ENCODE measurements at places on chromosomes 12 and 14.

DNA sequence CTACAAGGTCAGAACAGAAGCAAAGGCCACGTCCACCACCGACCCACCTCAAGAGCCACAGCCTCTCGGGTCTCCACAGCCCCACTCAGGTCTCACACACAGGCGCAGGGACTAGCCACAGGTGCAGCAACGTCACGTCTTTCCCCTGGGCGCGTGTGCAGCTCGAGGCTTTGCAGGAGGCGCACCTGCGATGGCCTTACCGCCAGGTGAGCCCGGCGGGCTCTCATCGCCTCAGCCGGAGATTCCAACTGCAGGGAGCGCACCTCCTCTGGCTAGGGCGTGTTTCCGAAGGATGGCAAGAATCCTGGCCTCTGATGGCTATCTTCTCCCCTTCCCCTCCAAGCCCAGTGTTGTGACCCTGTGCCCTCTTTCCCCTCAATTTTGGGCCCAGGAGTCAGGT is at the start of gene HIGD1C:
Gene HIGD1C (plus strand): TSS at position 35 of the 400 bp plus-strand sequence. CDS start 1,455 bp downstream, outside the sequence.
- no peak for DNase-seq

DNA sequence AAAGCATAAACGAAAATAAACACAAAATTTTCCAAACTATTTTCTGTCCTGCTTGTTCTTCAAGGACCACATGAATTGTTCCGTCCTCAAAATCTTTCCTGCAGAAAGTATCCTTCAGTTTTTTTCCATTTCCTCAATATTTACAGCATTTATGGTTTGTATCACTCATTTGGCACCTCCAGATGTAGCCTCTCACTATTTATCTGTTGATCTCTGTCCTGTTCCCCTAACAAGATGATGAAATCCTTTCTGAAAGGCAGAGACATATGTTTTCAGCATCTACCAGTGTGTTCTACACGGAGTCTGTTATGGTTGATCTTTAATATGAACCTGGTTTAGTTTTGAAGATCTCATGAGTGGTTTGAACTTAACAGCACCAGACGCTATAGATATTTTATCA is 490.2 kb downstream of the NELL2 start:
- no peak for DNase-seq

DNA sequence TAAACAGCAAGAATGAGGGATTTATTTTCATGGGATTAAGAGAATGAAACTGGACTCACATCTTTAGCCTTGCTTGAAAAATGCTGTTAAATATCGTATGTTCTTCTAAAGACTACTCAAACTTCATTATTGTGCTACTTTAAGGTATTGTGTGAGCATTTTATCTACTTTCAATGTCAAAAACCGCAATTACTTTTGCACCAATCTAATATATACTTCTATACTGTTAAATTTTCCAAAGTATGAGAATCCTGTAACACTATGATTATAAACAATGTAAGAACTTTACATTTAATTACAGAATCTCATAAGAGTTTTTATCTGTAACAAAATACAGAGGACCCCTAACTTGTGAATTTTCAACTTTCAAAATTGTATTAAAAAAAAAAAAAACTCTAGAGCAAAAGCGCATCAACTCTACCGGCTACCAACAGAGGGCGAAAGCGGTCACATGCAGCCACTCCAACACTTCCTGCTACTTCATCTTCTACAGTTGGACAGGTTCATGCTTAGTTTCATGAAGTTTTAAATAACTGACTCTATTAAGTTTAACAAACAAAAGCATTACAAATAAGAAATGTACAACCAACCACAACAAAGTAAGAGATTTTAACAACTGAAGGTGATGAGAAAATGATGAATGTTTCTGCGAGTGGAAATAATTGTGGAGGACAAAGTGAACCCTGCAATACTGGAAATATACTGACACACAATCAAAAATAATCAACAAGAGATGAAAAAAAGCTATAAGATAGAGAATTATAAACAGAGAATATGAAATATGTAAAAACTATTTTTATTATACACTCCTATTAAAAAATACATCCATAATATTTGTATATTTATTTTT is 210.9 kb downstream of the MED13L start:
- peak; percentile 32 for DNase-seq

GRCh38 chr14:67418401-67419191 is 6.6 kb upstream of the PLEK2 start:
- no peak for DNase-seq

DNA sequence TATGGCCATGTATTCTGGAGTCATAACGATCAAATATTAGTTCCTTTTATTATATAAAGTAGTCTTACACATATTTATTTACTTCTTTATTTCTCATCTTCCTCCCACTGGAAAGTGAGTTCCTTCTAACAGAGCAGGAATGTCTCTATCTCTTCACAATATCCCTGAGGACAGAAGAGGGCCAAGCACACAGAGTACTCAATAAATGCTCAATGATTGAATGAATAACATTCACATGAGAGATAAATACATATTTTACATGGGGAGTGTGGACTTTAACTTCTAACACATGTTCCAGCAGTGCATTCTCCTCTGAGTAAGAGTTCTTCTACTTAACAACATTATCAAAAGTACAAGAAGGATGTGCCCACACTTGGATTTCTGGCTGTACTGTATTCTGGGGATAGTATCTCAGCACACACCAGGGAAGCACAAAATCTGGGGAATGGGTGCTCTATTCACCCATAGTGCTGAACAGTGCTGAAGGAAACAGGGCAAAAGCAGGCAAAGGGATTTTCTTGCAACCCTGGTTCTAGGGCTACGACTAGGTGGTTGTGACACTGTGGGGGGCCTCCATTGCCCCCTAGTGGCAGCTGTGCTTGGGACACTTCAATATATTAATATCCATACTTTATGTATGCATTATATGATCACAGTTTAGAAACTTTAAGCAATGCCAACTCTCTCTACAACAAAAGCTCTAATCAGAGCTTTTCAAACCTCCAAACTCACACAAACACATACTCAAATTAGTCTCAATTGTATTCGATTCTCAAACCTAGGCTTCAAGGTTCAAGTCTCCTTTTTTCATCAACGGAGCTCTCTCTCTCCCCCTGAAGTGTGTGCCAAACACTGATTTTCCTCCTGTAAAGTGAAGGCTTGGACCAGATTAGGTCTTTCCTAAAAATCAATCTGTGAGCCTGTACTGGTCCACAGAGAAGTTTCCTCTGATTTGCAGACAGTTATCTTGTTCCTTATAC is 115.5 kb downstream of the SLC2A13 start:
- DNase-seq: peak; percentile 13

- DNase-seq: no peak
Observed at GRCh38 chr12:24630446-24630845, 318.5 kb downstream of the BCAT1 start.

- no peak for DNase-seq
Observed at GRCh38 chr14:101090976-101091375, 187.5 kb upstream of the RTL1 start.

DNA sequence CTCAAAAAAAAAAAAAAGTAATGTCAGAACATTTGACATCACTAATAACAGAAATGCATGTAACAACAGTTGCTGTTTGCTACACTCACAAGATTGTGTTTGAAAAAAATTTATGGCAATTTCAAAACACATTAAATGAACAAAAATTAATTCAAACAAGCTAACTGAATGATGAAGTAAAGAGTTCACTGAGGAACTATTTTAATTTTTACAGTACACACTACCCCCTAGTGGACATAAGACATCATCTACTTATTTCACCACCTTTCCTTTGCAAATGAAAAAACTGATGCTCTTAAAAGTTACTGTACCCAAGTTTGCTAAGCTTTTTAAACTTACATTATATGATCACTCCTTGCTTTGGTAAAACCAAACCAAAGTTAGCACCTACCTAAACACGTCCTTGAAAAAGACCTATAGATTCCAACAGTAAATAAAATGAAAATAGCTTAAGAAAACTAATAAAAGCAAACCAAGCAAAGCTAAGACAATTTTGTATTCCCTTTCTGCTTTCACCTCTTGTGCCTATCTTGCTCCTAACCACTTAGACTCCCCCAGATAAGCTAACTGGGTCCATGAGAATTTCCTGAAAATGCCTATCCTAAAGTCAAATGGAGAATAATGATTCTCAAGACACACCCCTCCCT is 22.2 kb downstream of the UBE2N start:
- peak; percentile 50 for DNase-seq

- DNase-seq: no peak
Observed at GRCh38 chr14:27587103-27587502, 989.3 kb upstream of the NOVA1 start.

GRCh38 chr12:103330672-103331071 is 165.1 kb downstream of the C12orf42 start:
- no peak for DNase-seq

DNA sequence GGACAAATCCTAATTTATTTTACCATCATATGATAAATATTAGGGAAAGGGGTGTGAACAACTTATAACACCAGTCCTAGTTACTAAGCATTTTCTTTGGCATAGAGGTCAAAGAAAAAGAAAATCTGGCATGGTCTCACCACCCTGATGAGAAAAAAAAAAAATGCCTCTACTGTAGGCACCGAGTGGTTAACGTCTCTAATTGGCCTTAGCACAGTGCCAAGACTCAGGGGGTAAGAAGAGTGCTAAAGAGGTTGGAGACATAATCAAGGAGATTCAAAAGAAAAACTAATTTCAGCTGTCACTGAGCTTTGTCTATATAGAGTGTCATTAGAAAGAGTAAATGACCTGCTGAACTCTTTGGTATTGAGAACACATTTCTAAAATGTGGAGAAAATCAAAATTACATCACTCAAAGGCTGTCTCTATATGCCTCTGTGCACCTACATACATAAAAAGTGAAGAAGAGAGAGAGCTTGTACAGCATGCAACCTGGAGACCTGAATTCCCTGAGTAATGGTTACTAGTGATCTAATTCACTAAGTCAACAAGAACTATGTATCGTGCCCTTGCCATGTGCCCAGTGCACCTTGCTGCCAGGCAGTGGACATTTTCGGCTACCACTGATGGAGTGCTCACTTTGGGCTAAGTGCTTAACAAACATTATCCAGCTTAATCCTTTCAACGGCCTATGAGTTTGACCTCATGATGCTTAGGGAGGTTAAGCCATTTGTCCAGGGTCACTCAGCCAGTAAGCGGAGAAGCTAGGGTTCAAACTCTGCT is 113.8 kb upstream of the G2E3 start:
- no peak for DNase-seq

DNA sequence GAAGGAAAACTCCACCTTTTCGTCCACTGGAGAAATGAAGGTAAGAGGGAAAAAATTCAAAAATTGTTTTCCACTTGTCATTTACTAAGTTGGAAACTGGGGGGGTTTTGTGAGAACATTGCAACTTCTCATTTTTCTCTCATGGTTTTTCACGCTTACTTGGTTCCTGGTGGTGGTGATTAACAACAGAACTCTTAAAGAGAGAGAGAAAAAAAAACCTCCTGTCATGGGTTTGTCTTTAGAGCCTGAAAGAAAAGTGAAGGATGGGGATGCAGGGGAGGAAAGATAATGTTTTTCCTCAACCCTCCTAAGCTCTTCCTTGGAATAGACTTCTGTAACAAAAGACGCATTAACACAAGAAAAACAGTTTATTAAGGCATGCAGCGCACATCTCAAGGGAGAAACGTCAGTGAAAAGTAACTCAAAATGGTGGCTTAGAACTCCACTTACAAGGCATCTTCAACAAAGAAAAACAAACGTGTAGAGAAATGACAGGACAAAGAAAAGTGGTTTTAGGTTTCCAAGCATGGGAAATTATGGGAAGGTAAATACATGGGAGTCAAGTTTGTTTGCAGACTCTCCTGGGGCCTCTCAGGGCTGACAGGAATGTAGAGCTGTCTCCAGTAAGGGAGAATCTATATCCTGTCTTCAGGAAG is 81.9 kb upstream of the ATF7IP start:
- no peak for DNase-seq

DNA sequence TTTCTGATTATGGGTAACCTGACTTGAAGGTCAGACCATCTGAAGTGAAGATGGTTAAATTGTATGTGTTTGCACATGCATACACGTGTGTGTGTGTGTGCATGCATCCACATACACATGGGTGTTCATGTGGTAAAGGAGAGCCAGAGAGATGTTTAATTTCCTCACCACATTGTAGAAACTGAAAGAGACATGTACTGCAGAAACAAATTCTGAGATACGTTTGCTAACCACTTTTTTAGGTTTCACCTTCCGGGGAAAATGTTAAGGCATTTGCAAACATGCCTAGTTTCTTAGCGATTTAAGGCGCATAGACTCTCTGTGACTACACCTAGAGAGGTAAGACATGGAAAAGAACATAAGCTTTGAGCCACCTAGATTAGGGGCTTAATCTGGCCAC is 362.9 kb downstream of the RAD51B start:
- DNase-seq: no peak

Measured in fibroblast of the conjunctiva (primary cell).